ENCODE measurements at places on chromosomes 3 and 15.

DNA sequence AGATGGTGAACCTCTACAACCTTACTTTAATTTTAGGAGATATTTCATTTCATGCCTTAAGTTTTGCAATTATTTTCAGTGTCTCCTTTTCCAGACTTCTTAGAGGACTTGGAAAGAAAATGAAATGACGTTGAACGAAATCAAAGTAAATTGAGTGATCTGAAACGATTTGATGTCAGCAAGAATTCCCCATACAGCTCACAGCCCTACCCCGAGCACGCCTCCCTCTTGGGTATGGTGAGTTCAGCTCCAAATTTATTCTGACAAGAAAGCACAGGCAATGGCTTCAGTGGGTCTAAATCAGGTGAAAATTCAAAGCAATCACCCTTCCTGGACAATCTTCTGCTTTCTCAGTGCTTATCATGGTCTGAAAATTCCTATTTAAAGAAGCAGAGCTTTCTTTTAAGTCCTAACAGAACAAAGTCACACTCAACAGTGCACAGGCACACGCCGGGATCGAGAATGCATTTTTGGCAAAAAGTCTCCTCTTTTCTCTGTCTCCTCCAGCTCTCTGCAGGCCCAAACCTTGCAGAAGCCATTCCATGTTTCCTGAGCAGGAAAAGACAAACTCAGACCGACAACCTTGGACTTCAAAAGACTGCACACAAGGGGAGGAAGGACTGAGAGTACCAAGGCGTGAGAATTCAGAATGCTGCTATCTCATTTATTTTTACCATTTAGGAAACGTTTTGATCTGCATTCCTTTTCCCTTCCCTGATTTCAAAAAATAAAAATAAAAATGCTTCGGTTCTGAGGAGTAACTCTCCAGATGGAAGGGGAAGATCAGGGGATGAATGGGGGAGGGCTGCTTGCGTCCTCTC is 72.0 kb downstream of the CCNL1 start:
- DNase-seq = no peak

DNA sequence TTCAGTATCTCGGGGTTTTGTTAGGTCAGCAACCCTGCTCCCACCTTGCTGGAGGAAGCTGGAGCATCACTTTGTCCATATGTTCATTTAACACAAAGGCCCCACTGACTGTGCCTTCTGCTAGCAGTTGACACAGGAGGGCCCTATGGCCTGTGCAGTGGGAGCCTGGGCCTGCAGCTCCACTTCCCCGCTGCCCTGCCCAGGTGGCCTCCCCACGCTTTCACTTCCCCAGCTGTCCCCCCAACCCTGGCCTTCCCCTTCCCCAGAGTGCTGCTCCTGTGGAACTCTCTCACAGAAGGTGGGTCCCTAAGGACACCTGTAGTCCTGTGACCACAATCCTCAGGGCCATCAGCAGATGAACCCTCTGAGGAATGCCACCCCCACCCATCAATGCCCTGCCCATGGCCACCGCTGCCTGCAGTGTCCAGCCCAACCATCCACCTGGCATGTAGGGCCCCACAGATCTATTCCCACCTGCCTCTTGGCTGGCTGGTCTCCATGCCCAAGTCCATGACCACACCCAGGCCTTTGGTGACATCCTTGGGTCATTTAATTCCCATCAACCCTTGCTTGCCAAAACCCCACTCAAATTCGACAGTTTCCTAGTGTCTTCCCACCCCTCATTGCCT is 13.5 kb downstream of the TBC1D21 start:
- DNase-seq = no peak

GRCh38 chr3:52704611-52705437 is 767 bp downstream of the GLT8D1 start:
- peak; percentile 42 for DNase-seq

DNA sequence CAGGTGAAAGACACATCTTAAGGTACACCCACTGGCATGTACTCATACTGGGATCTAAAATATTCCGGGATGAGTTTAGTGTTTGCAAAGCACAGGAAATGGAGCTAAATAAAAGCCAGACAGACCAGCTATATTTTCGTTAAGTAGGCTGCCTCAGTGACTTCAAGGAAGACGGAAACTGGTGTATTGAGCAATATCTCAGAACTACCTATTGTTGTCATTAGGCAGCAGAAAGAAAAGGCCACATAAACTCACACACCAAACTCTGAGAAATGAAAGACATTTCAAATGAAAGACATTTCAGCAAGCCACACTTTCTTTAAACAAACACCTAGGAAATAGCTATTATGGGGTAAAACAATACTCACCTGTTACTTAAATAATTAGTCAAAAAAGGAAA is 761.7 kb upstream of the SEMA6D start:
- no peak for DNase-seq

- DNase-seq = no peak
Observed at GRCh38 chr3:74623261-74623836, 8.9 kb upstream of the CNTN3 start.
